Liver (tissue), 10 donors: ENCODE measurements at places on chromosomes 13 and 19.

DNA sequence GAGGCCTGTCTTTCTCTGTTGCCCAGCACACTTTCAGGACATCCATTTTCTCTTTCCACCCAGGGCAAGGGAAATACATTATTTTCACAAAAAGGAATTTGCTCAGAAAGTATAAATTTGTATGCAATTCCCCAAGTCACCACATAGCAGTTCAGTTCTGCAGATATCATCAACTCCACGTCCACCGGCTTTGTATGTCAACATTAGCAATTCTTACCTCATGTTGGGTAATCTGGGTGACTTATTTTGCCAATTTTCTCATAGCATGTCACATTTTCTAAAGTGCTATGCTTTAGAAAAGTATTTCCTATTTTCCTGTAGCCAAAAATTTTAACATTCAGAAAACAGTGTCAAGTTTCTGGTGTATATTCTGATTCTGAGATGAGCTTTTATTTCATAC, 501.8 kb downstream of the EFNB2 start:
- no peak for DNase-seq

DNA sequence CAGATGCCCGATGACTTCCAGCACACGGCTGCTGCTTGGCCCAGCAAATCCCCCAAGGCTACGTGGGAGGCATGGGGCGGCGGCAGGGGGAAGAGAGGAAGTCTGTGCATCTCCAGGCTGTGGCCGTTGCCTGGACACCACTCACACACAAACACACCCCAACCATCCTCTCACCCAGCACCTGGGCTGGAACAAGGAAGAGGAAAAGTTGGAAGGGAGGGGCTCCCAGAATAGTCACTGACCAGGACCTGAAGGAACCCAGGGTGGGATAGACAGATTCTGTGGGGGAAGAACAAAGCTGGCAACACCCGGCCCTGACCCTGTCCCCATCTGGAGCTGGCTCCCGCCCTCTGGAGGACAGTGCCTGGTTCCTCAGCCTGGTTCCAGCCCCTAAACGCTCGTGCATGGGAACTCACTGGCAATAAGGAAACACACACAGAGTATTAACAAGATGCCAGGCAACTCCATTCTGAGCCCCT, 11.2 kb downstream of the PPP6R1 start:
- DNase-seq, result no peak

DNA sequence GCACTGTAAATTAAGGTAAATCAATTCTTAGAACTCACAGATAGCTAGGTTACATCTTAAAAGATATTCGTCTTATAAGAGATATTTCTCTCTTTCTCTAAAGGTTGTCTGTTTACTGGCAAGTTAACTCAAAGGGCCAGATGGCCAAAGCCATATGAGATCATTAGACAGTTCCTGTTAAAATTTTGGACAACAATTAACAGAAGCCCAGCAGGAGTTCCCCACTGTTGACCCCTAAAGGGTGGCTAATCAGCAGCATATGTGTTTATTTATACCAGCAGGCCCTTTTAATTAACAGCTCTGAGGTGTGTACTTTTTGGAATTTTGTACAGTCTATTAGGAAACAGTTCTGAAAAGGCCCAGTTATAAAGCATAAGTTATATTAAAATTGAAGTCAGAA, 245.8 kb downstream of the LIG4 start:
- no peak for DNase-seq

GRCh38 chr19:38013913-38014580, 107.0 kb downstream of the SIPA1L3 start:
- no peak for DNase-seq

- no peak for DNase-seq
Observed at GRCh38 chr13:77386880-77387606, 60.1 kb upstream of the MYCBP2 start.

DNA sequence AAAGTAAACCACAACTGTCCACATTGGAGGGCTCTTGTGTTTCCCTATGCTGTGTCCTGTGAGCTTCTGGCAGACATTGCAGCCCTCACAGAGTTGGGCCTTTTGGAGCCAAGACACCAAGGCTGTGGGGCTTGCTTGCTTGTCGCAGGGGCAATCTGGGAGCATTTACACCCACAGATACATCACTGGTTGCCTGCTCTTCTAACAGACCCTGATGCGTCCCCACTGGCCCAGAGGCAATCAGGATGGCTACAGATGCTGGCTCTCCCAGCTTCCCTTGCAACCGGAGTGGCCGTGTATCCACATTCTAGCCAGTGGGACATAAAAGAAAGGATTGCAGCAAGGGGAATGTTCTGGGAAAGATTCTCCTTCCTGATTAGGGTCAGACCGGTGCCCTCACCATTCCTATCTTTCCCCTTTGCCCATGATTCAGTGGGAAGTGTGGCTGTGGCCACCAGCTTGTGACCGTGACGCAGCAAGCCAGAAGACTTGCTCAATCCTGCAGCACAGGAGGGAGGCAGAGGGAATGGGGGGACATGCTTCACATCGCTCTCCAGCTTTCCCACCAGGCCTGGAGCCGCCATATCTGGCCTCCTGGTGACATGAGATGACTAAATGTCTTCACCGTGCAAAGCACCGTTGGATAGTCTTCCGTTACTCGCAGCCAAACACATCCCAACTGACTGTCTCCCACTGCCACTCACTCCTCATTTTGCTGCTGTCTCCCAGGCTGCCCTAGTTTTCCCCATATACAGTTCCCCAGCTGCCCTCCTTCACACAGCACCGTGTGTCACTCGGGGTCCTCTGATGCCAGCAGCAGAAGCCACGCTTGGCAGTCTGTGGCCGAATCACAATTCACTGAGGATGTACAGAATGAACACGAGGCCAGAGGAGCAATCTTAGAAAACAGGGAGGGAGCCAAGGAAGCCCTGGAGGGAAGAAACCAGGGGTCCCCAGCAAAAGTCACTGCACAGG, 151.0 kb downstream of the DPF1 start:
- DNase-seq, result no peak

GRCh38 chr13:32472194-32472621, 44.3 kb upstream of the N4BP2L1 start:
- no peak for DNase-seq

DNA sequence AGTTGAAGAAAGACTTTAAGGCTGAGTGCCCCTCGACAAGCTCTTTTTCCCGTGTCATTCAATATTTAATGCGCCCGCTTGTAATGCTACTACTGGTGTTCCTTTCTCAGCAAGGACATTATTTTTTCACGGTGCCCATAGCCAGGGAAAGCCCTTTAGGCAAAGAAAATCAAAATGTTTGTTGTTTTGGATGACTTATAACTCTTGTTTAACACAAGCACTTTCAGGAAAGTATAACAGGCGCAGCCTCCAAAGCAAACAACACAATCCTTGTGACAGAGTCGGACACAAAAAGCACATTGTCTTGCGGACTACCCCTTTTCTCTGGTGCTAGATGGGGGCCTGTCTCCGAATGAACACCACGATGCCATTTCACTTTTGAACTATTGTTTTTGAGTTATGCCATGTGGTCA, 12.4 kb downstream of the ZIC5 start:
- DNase-seq, result no peak

DNA sequence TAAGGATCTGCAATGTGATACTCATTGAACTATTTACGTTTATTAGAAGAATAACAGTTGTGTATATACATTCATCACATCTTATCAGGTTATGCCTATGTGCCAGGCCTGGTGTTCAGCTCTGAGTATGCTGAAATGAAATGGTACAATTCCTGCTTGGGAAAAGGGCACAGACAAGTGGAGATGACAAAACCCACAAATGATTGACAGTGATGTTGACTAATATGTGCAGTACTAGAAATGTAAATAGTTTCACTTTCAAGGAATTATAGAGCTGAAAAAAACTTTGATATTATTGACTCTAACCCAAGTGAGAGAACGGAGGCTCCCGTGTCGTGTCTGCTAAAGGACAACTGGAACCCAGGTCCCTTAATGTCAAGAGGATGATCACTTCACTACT, 386.8 kb upstream of the DACH1 start:
- DNase-seq, result no peak
